AG04450 (cell line): ENCODE measurements at places on chromosomes 1 and 21.

DNA sequence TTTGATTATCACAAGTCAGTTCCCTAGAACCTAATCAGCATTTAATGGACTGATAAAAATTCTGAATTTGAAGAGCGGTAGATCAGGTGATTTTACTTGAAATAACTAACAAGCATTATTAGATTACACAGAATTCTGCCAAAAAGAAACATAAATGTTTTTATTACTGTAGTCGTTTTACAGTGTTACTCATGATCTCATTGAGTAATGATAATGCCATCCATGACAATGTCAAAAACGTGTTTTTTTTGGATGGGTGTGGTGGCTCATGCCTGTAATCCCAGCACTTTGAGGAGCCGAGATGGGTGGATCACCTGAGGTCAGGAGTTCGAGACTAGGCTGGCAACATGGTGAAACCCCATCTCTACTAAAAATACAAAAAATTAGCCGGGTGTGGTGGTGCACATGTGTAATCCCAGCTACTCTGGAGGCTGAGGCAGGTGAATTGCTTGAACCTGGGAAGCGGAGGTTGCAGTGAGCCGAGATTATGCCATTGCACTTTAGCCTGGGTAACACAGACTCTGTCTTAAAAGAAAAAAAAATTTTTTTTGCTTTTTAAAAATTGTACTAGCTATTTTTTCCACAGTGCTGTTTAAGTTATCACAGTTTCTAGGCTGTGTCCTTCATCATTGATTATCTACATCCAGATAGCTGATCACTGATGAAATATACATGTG lies 56.6 kb downstream of the LAMC1 start:
- DNase-seq = no peak

DNA sequence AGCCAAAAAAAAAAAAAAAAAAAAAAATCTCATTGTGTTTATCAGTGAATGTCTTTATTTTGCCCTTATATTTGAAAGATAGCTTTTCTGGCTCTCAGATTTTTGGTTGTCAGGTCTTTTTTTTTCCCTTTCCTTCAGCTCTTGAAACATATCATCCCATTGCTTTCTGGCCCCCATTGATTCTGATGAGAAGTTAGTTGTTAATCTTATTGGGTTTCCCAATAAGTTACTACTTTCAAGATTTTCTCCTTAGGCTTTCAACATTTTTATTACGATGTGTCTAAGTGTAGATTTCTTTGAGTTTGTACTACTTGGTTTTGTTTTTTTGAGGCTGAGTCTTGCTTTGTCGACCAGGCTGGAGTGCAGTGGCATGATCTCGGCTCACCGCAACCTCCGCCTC lies 14.7 kb upstream of the SOAT1 start:
- no peak for DNase-seq

GRCh38 chr1:214458541-214458940 lies 92.9 kb downstream of the PTPN14 start:
- DNase-seq = no peak

DNA sequence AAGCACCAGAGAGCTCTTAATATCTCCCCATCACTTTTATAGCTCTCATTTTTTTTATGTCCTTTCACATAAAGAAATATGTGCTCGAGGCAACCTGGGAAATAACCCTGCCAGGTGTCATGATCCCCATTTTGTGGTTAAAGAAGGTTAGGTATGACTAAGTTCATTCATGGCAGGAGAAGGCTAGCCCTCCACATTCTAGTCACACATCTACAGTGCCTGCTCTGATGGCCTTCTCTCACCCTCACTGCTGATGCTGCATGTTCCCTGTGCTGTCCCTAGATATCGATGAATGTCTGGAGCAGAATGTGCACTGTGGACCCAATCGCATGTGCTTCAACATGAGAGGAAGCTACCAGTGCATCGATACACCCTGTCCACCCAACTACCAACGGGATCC lies 187.5 kb downstream of the TPR start:
- no peak for DNase-seq

DNA sequence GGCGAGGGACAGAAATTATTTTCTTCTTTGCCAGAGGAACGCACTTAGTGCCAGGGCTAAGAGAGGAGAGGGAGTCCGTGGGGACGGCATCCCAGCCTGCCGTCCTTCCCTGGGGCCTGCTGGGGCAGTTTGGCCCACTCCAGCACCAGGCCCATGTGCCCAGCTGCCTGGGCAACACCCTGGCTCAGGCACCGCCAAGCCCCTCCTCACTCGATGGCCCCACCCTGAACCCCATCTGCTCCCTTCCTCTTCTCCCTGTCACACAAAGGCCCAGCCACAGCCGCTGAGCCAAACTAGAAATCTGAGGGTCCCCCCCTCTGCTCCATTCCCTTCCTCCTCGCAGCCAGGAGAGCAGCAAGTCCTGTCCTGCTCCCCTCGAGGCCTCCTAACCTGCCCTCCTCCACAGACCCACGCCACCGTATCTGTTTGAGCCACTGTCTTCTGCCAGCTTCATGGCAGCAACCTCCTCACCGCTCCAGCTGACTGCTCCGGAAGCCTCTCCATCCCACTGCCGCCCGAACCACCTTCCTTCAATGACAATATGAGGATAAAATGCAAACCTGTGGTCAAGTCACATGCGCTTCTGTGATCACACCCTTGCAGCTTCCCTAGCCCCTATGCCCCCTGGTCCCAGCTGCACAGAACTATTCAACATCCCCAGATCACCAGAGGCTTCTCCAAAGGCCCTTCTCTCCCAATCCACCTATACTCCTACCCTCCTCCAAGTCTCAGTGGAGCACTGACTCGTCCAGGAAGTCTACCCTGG lies 8.4 kb upstream of the TNNI1 start:
- DNase-seq = no peak

- no peak for DNase-seq
These were observed 14.7 kb downstream of the PRDM15 start for GRCh38 chr21:41864311-41865001.

DNA sequence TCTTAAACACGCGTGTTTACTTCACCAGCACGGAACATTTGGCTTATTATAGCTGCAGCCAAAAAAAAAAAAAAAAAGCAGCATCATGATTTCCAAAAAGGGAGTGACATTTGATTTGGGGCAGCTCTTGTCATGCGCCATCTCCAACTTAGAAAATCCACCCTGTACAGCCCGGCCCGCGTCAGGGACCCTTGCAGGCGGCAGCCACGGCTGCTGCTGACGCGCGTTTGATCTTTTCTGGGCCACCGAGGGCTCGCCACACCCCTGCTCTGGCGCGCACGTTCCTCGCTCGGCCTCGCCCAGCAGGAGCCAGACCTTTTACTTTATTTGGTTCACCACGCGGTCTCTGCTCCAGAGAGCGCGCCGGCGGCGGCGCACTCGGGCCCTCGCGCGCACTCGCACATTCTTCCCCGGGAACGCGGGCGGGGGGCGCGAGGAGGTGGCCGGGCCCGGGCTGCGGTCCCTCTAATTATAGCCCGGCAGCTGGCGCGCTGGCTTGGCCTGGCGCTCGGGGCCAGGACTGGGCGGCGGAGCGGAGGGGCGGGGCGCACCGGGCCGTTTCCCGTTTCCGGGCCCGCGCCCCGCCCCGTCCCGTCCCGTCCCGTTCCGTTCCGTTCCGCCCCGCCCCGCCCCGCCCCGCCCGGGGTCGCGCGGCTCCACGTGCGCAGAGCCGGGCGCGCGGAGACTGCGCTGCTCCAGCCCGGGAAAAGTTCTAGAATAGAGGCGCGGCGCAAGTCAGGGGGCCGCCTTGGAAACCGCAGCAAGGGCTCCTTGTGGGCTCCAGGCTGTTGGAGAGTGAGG lies 10.2 kb downstream of the IRF2BP2 start:
- no peak for DNase-seq
